ENCODE measurements at places on chromosomes 12 and 14.

- DNase-seq = no peak
Observed at GRCh38 chr14:53183056-53183455, 29.9 kb upstream of the DDHD1 start.

- no peak for DNase-seq
Observed at GRCh38 chr12:65672441-65672840, 151.8 kb upstream of the HMGA2 start.

- DNase-seq = no peak
Observed at GRCh38 chr12:114263056-114263805, 142.7 kb downstream of the TBX5 start.

- DNase-seq = no peak
Observed at GRCh38 chr12:28223025-28223554, 32.8 kb downstream of the CCDC91 start.

- no peak for DNase-seq
Observed at GRCh38 chr12:118760623-118761022, 220.7 kb upstream of the SRRM4 start.

- no peak for DNase-seq
Observed at GRCh38 chr12:131724534-131724933, 13.6 kb downstream of the SFSWAP start.

DNA sequence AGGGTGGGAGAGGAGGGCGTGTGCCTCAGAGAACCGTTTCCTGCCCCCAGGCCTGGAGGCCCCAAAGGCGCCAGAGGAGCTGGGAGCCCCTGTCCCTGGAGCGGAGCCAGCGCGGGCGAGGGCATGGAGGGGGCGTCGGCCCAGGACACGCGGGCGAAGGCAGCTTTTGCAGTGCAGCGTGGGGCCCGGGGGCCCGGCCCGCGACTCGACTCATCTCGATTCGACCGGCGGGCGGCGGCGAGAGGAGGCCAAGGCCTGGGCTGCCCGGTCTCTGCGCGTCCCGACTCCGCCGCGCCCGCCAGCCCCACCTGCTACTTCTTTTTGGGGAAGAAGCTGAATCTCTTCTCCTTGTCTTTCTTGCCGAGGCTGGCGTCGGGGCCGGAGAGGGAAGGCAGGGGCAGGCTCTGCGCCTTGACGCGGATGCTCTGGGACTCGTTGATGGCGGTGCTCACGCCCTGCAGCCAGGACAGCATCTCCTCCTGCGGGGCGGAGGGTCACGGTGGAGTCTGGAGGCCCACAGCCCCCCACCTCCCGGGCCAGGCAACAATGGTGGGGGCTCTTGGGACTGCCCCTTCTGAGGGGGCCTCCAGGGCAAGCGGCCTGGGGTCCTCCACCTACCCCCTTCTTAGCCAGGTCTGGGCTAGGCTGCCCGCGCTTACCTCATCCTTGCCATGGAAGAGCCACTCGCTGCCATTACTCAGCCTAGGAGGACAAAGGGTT lies 44.9 kb downstream of the PLEKHG3 start:
- no peak for DNase-seq

DNA sequence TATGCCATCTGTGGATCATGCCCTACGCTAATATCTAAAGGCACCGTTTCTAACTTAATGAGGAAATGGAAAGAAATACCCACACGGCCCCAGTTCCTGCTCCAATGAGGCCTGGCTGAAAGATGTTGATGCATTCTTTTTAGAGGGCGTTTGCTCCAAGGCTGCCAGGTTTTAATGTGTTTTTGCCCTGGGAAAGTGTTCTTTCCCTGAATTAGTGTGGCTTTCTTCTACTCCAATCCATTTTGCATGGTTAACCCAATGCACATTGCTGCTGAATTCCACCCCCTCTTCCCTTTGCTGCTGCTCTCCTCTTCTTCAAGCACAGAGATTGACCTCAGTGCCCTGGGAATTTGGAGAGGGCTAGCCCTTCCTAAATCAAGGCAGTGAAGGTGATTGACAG lies 1.1 kb downstream of the MYF5 start:
- DNase-seq = no peak

GRCh38 chr12:69663726-69664125 lies 35.4 kb downstream of the BEST3 start:
- no peak for DNase-seq

- DNase-seq = no peak
Observed at GRCh38 chr14:68571114-68571591, 221.7 kb downstream of the ZFP36L1 start.

- no peak for DNase-seq
Observed at GRCh38 chr12:83150465-83151189, 463.9 kb downstream of the TMTC2 start.

- DNase-seq = no peak
Observed at GRCh38 chr14:65267856-65268255, 144.7 kb upstream of the FUT8 start.

DNA sequence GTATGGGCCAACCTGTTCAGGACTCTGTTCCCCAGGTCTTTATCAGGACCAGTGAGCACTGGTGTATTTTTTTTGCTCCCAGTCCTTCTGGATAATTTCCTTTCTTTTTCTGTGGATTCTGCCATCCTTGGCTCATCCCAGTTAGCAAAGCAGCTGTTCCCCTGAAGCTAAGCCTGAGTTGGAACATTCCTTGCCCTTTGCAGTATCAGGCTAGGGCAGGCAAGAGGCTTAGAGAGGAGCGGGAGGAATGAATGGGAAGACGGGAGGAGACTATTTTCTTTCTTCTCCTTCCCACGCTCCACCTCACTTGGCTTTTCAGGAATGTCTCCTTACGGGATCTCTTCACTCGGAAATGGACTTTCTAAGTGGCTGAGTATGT lies 29.2 kb downstream of the ERG28 start:
- no peak for DNase-seq

GRCh38 chr12:57758552-57759359 lies 3.9 kb downstream of the MARCHF9 start:
- DNase-seq = no peak

DNA sequence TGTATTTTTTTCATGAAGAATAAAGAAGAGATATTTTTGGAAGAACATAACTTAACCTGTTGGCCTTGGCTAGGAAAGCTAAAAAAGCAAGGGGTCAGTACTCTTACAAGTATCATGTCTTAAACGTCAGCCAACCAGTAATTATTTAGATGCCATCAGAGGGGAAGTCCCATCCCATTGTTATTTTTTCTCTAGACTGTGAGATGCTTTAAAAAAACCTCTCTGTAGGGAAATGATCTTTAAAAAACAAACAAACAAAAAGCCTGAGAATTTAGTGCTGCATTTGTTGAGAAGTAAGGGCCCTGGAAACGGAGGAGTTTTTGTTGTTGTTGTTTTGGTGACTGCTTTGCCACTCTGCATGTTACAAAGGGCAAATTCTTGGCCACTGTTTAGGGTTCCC lies 474.0 kb downstream of the ZFP36L1 start:
- no peak for DNase-seq

DNA sequence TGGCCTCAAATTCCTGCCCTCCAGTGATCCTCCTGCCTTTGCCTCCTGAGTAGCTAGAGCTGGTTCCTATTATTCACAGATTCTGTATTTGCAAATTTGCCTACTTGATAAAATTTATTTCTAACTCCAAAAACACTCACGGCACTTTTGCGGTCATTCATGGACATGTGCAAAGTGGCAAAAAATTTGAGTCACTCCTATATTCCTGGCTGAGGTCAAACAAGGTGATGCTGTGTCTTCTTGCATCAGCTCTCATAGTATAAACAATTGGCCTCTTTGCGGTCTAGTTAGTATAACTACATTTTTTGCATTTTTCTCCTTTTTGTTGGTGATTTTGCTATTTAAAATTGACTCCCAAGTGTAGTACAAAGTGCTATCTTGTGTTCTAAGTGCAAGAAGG lies 24.7 kb downstream of the ATF1 start:
- DNase-seq = no peak
